ENCODE measurements at places on chromosomes 2 and 18.
A peak's percentile ranks its signal among the peaks of the same experiment; 100 is the strongest.

GRCh38 chr2:62208074-62208757 lies 12.3 kb downstream of the B3GNT2 start:
- no peaks in the 10 kb centered on the region for H3K36me3 ChIP-seq
- no peak for DNase-seq
- no peaks in the 10 kb centered on the region for H3K4me1 ChIP-seq
- H3K27me3 ChIP-seq, result no peaks in the 10 kb centered on the region
- H3K4me3 ChIP-seq, result no peak overlapping the region

DNA sequence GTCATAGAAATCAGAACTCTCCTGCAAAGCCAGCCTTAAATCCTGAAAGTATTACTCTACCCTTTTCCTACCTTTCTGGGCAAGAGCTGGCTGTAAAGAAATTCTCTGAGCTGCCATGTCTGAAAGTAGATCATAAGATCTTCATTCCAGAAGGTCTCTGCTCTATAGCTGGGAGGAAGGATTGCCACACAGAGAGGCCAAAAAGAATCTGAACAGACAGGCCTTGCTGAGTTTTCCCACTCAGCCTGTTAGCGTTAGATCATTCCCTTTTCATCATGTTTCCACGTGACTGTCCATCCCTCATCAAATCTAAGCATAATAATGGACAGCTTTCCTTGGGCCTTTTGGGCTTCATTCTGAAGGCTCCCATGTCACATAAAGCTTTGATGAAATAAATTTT lies 43.2 kb upstream of the FHL2 start:
- no peak overlapping the region for H3K27ac ChIP-seq
- no peaks in the 10 kb centered on the region for H3K27me3 ChIP-seq
- H3K36me3 ChIP-seq, result no peaks in the 10 kb centered on the region
- no peak overlapping the region for H3K4me3 ChIP-seq
- no peaks in the 10 kb centered on the region for H3K4me1 ChIP-seq
- no peak for DNase-seq

DNA sequence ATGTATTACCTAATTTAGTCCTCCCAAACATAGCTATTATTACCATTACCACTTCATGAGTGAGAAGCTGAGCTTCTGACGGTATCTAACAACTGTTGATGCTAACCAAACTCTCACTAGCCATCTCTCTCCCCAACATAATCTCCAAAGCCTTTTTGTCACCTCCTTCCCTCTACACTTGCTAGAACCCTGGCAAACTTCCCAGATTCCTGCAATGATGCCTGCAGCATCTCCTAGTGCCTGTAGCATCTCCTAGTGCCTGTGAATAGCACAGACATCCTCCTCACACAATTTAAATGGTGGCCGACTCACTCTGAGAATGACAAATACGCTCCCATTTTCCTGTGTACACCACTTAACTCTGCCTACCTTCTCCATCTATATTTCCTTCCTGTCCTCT lies 126.7 kb downstream of the STK39 start:
- H3K4me1 ChIP-seq, result no peaks in the 10 kb centered on the region
- no peak overlapping the region for H3K27ac ChIP-seq
- H3K4me3 ChIP-seq, result no peak overlapping the region

DNA sequence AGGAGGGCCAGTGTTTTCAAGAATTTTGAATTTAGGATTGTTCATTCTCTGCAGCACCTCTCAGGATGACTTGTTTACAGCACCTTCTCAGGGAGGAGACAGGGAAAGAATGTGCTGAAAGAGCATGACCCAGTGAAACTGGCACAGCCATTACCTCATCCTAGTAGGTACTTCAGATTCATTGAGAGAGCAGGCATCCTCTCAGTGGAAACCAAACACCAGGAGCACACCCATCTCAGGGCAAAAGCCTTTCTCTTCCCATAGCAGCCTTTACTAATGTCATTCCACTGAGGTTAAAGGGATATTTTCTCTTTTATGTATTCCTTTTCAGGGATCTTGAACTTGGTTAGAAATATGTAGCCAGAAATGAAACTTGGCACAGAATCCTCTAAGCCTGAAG lies 2.6 kb downstream of the MAP2 start:
- no peak overlapping the region for H3K27ac ChIP-seq
- no peaks in the 10 kb centered on the region for H3K36me3 ChIP-seq
- DNase-seq, result no peak

GRCh38 chr2:109700680-109701274 lies 86.6 kb downstream of the SOWAHC start:
- no peaks in the 10 kb centered on the region for H3K27me3 ChIP-seq
- no peak for DNase-seq
- H3K36me3 ChIP-seq, result no peaks in the 10 kb centered on the region
- H3K4me3 ChIP-seq, result no peak overlapping the region
- H3K4me1 ChIP-seq, result peaks cover 4% of the 10 kb centered on the region

GRCh38 chr2:40471866-40472265 lies 20.0 kb upstream of the SLC8A1 start:
- no peak for DNase-seq
- no peaks in the 10 kb centered on the region for H3K36me3 ChIP-seq
- no peaks in the 10 kb centered on the region for H3K4me1 ChIP-seq

GRCh38 chr2:75597949-75598348 lies 37.2 kb upstream of the EVA1A start:
- no peaks in the 10 kb centered on the region for H3K4me1 ChIP-seq
- no peak overlapping the region for H3K4me3 ChIP-seq
- no peaks in the 10 kb centered on the region for H3K27me3 ChIP-seq
- no peak overlapping the region for H3K27ac ChIP-seq
- no peak for DNase-seq
- H3K36me3 ChIP-seq, result no peaks in the 10 kb centered on the region

GRCh38 chr2:62010632-62011256 lies 105.3 kb downstream of the COMMD1 start:
- H3K36me3 ChIP-seq, result no peaks in the 10 kb centered on the region
- no peak overlapping the region for H3K27ac ChIP-seq
- no peak overlapping the region for H3K4me3 ChIP-seq
- DNase-seq, result no peak
- peaks cover 19% of the 10 kb centered on the region for H3K4me1 ChIP-seq
- no peaks in the 10 kb centered on the region for H3K27me3 ChIP-seq

DNA sequence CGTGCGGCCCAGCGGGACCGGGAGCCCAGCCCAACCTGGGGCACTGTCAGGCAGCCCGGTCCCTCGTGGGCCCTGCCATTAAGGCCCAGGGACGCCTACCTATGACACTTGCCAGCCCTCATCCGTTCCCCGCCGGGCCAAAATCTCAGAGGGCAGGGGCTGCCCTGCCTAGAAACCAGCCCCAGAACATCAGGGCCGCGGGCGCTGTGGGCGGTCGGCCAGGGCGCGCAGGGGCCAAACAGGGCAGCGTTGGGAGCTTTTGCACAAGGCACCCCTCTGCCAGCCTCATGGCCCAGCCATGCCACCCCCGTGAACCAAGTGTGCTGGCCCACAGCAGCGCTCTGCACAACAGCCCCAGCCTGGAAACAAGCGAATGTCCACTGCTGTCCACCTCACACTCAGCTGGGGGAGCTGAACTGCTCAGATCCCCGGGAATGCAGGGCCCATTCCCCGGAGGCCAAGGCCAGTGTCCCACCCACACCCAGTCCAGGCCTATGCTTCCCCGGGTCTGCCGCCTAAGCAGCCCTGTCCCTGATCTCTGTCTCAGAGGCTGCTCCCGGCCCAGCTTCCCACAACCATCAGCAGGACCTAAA lies 3.5 kb upstream of the NEURL3 start:
- H3K36me3 ChIP-seq, result no peaks in the 10 kb centered on the region
- DNase-seq, result peak; percentile 33
- H3K27me3 ChIP-seq, result no peaks in the 10 kb centered on the region
- peaks cover 40% of the 10 kb centered on the region for H3K4me1 ChIP-seq
- no peak overlapping the region for H3K27ac ChIP-seq
- H3K4me3 ChIP-seq, result no peak overlapping the region

DNA sequence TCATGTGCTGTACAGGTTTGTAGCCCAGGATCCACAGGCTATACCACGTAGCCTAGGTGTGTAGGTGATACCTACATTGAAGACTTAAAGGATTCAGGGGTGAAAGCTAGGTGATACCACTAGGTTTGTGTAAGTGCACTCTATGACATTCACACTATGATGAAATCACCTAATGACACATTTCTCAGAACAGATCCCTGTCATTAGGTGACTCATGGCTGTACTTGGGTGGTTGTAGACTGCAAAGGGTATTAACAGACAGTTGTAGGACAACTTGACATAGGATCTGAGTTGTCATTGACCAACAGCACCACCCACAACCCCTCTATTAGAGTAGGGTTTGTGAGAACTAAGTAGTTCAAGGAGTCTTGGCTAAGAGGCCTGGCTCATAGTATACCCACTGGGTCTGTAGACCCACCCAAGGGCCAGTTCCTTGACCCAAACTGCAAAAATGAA lies 27.7 kb upstream of the SMCHD1 start:
- no peaks in the 10 kb centered on the region for H3K27me3 ChIP-seq
- H3K36me3 ChIP-seq, result no peaks in the 10 kb centered on the region
- H3K4me1 ChIP-seq, result no peaks in the 10 kb centered on the region
- no peak overlapping the region for H3K27ac ChIP-seq

DNA sequence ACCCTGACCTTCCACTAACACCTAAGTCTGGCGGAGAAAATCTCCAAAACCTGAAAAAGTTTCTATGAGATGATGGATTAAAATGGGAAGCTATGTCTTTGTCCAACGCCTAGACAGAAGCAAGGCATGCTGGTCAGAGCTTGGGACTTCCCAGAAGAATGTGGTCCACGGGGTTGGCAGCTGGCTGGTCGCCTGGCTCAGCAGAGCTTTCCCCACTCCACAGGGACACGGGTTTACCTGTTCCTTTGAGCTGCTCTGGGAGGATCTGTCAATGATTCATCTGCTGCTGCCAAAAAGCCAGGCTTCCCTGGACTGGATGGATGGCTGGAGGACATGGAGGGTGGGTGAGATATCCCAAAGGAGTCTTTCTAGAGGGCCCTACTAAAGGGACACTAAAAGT lies 10.8 kb downstream of the MBOAT2 start:
- no peak for DNase-seq
- H3K4me3 ChIP-seq, result no peak overlapping the region
- H3K4me1 ChIP-seq, result no peaks in the 10 kb centered on the region
- H3K36me3 ChIP-seq, result no peaks in the 10 kb centered on the region

GRCh38 chr2:239979243-239980023 lies 45.7 kb downstream of the NDUFA10 start:
- no peak overlapping the region for H3K4me3 ChIP-seq
- H3K4me1 ChIP-seq, result no peaks in the 10 kb centered on the region
- DNase-seq, result no peak
- peaks cover 66% of the 10 kb centered on the region for H3K36me3 ChIP-seq

DNA sequence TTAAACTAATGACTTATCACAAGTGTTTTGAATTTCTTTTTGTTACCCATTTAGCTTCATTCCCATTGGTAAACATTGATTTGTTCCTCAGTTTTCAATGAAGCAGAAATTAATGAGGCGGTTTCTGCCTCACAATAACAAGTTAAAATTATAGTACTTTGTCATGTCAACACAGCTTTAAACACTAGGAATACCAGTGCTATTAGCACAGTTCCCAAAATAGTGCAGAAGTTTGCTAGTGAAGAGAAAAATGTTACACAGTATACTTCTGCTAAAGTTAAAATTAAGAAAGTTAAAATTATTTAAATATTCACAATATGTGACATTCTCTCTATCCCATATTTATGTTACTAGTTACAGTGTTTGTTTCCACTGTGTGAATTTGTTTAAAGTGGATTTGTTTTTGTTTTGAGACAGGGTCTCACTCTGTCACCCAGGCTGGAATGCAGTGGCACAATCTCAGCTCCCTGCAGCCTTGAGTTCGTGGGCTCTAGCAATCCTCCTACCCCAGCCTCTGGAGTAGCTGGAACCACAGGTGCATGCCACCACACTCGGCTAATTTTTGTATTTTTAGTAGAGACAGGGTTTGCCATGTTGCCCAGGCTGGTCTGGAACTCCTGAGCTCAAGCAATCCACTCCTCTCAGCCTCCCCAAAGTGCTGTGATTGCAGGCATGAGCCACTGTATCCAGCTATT lies 3.8 kb upstream of the CHN1 start:
- no peak for DNase-seq
- H3K4me1 ChIP-seq, result peaks cover 7% of the 10 kb centered on the region
- no peaks in the 10 kb centered on the region for H3K27me3 ChIP-seq
- H3K4me3 ChIP-seq, result no peak overlapping the region
- H3K27ac ChIP-seq, result no peak overlapping the region

DNA sequence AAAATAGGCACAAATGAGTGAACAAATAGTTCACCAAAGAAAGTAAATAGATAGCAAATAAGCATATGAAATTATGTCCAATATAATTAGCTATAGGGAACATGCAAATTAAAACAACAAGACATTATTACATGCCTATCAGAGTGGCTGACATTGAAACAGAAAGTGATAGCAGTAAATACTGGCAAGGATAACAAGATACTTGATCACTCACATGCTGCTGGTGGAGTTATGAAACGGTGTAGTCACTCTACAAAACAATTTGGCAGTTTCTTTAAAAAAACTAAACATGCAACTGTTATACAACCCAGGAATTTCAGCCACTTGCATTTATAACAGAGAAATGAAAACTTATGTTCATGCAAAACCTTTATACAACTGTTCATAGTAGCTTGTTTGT lies 439.2 kb upstream of the ACVR2A start:
- H3K36me3 ChIP-seq, result no peaks in the 10 kb centered on the region
- H3K4me3 ChIP-seq, result no peak overlapping the region
- H3K27ac ChIP-seq, result peak overlapping the region; percentile 30
- H3K27me3 ChIP-seq, result no peaks in the 10 kb centered on the region
- H3K4me1 ChIP-seq, result peaks cover 3% of the 10 kb centered on the region

- no peak overlapping the region for H3K27ac ChIP-seq
- H3K36me3 ChIP-seq, result no peaks in the 10 kb centered on the region
- H3K4me1 ChIP-seq, result no peaks in the 10 kb centered on the region
- H3K27me3 ChIP-seq, result no peaks in the 10 kb centered on the region
- no peak overlapping the region for H3K4me3 ChIP-seq
Observed at GRCh38 chr2:158730621-158731140, 64.4 kb upstream of the DAPL1 start.

DNA sequence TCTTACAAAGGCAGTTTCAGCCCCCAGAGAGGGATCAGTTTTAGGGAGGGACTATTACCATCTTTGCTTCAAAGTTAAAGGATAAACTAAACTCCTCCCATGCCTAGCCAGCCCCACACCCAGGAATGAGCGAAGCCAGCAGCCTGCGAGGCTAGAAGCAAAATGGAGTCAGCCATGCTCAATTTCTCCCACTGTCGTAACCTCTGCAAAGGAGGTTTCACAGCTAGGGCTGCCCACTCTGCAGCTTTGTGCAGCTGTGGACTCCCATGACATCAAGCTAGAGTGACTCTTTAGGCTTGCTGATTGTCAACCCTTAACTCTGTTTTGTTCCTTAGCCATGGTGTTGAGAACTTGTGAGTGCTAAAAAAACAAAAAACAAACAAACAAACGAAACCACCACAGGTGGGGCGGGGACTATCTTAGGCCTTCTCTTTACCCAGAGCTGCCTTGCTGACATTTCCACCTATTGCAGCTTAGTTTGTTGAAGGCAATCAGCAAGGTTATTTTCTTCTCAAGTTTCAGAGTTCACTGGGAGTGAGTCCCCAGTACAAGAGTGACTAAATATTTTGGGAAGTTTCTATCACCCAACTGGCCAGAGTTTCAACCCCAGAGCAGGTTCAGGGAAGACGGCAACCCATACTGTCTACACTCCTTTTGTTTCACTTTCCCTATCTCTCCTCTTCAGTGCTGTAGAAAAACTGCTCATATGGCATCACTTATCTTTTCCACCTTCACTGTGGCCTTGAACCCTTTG lies 592.1 kb downstream of the XIRP2 start:
- DNase-seq, result no peak
- no peak overlapping the region for H3K27ac ChIP-seq
- H3K4me3 ChIP-seq, result no peak overlapping the region
- no peaks in the 10 kb centered on the region for H3K27me3 ChIP-seq
- peaks cover 1% of the 10 kb centered on the region for H3K36me3 ChIP-seq

GRCh38 chr2:195450552-195451113 lies 206.4 kb upstream of the SLC39A10 start:
- H3K4me1 ChIP-seq, result no peaks in the 10 kb centered on the region
- no peak for DNase-seq
- no peak overlapping the region for H3K27ac ChIP-seq
- H3K27me3 ChIP-seq, result no peaks in the 10 kb centered on the region
- H3K4me3 ChIP-seq, result no peak overlapping the region

Data from liver (tissue), 10 donors.